SHP77 treated with DMSO at 0.1 percent for 48 hours (cell line): ENCODE measurements at places on chromosomes 1 and 21.

- no peak for DNase-seq
These were observed 54.1 kb upstream of the SLC45A1 start for GRCh38 chr1:8263791-8264190.

DNA sequence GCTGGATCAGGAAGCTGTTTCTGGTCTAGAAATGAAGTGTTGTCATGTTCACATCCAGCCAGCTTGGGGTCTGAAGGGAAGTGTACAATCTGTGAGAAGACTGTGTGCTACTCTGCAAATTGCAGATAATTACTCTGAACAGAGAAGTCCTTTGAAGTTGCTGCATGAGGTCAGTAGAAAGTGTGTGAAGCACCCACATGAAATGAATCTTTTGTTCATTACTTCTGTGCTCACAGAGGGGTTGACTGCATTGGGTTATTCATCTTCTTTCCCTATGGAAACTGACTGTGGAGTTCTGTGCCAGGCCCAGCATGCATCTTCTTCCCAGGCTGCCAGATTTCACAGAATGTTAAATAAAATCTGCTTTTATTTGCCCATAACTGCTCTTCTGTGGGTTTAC, 47.1 kb downstream of the CTH start:
- no peak for DNase-seq

DNA sequence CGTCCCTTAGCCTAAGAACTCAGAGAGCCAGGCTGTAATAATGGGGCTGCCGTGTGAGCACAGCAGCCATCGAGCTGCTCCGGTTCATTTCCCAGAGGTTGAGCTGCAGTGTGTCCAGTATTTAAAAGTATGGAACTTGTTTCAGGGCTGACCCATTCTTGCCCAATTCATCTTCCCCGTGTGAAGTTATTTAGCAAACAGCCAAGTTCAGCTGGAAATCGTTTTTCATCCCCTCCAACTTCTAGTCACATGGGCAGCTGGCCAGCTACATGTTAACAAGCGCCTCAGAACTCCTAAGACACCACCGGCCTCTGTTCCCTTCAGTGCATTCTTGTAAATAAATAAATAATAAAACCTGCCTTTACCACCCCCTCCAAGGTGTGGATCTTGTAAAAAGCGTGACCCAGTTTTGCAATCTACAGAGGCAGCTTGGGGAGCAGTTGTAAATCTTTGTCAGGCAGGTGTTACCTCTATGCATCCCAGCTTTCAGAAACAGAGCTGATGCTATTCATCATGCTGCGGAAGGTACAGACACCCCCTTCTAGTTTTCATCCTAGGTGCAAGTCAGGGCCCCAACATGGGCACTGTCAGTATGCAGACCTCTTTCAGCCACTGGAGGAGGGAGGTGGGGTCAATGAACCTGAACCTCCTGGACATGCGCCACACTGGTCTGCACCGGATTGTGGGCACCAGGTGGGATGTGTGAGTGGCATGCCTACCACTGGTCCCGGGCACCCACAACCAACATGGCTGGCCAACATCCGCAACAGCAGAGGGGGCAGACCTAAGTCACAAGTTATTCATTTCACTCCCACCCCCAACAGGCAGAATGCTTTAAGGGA, 18.7 kb upstream of the KNCN start:
- no peak for DNase-seq

DNA sequence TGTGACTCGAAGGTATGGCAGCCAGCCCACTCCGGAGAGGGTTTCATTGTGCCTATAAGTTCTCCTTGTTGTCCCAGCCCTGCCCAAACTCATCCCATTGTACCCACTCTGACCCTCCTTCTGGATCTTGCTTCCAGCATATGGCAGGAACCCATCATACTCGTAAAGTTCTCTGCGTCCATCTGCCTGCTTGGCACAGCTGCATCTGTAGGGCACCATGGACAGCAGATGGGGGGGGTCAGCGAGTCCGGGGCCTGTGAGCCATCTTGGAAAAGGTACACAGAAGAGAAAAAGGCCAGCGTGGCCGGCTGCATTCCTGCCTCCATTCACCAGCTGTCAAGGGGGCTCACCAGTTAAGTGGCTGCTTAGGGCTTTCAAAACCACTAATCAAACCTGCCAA, 94.9 kb upstream of the IGSF21 start:
- DNase-seq = no peak

DNA sequence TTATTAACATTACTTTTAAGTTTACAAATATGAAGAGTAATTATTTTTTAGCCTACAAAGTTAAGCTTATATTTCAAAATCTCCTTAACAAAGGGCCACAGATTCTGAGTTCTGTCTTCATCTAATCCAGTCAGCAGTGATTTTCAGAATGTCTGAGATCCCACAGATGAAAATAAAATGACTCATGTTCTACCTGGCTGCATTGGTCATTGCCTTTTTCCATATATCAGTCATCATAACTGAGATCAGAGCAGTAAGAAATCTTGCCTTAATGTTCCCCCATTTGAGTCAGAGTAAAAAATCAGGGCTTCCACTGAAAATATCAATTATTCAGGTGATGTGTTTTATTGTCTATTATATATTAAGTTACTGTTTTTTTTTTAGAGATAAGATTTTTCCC, 416.1 kb downstream of the MRPL39 start:
- DNase-seq = no peak

GRCh38 chr1:91502672-91503184, 2.1 kb downstream of the CDC7 start:
- DNase-seq = no peak

DNA sequence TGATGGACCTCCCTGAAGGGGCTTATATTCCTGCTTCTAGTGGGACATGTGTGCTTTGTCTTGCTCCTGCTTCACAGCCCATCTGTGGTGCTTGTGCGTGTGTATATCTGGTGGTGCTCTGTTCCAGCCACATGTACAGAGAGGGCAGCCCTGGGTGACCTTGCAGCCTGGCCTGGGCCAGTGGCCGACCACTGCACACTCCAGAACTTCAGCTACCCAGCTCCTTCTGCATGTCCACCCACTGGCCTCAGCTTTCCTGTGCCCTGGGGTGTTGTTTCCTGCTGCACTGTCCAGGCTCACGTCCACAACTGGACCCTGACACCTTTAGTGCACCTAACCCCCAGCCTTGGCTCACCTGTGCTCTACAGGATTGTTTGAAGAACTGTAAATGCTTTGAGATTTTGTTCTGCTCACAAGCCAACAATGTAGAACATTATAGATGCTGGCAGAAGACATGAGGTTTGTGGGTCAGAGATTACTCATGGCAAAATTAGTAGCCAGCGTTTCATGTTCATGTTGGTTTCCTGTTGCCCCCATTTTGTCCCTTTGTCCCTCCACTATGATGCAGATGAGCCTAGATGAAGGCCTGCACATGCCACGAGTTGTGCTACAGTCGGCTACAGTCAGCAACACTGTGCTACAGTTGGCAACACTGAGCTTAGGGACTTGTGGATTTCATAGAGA, 5.3 kb upstream of the S100B start:
- no peak for DNase-seq

GRCh38 chr21:38956007-38956406, 150.3 kb downstream of the ETS2 start:
- no peak for DNase-seq
